Activated CD4-positive, alpha-beta memory T cell treated with anti-CD3 and anti-CD28 coated beads, Interleukin-2, amount 10 ng/mL, durations not matched to agents 7 days and 5 days (primary cell): ENCODE measurements at places on chromosomes 2 and 18. TPM values are rescaled to one million over a fixed set of nuclear protein-coding genes. Genes with fewer than 3 reads are reported as not detected.
A peak's percentile ranks its signal among the peaks of the same experiment; 100 is the strongest.

- DNase-seq = no peak
- no peak overlapping the region for H3K27ac ChIP-seq
- peaks cover 52% of the 10 kb centered on the region for H3K4me1 ChIP-seq
- H3K27me3 ChIP-seq = no peaks in the 10 kb centered on the region
- H3K4me3 ChIP-seq = no peak overlapping the region
- H3K36me3 ChIP-seq = peaks cover 16% of the 10 kb centered on the region
Measured at GRCh38 chr2:10405448-10405847, 42.7 kb downstream of the ODC1 start.

DNA sequence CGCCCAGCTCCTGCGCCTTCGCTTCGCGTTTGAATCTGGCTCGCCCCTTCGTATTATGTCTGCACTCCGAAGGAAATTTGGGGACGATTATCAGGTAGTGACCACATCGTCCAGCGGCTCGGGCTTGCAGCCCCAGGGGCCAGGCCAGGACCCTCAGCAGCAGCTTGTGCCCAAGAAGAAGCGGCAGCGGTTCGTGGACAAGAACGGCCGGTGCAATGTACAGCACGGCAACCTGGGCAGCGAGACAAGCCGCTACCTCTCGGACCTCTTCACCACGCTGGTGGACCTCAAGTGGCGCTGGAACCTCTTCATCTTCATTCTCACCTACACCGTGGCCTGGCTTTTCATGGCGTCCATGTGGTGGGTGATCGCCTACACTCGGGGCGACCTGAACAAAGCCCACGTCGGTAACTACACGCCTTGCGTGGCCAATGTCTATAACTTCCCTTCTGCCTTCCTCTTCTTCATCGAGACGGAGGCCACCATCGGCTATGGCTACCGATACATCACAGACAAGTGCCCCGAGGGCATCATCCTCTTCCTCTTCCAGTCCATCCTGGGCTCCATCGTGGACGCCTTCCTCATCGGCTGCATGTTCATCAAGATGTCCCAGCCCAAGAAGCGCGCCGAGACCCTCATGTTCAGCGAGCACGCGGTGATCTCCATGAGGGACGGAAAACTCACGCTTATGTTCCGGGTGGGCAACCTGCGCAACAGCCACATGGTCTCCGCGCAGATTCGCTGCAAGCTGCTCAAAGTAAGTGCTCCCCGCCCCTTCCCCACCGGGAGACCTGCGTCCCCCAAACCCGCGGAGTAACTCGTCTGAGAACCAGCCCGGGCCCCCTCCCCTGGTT lies 453 bp downstream of the KCNJ3 start:
- no peak for DNase-seq
- no peaks in the 10 kb centered on the region for H3K4me1 ChIP-seq
- H3K36me3 ChIP-seq = no peaks in the 10 kb centered on the region
- no peak overlapping the region for H3K4me3 ChIP-seq
- peaks cover 18% of the 10 kb centered on the region for H3K27me3 ChIP-seq

- no peaks in the 10 kb centered on the region for H3K4me1 ChIP-seq
- DNase-seq = no peak
- H3K36me3 ChIP-seq = no peaks in the 10 kb centered on the region
- no peaks in the 10 kb centered on the region for H3K27me3 ChIP-seq
Measured at GRCh38 chr2:15732341-15733077, 140.8 kb downstream of the DDX1 start.

- H3K4me1 ChIP-seq = no peaks in the 10 kb centered on the region
- no peak overlapping the region for H3K4me3 ChIP-seq
- H3K36me3 ChIP-seq = no peaks in the 10 kb centered on the region
- peaks cover 21% of the 10 kb centered on the region for H3K27me3 ChIP-seq
Measured at GRCh38 chr18:45165176-45165713, 450.0 kb upstream of the SLC14A2 start.

GRCh38 chr2:47079515-47080412 lies 75.3 kb downstream of the STPG4 start:
- no peaks in the 10 kb centered on the region for H3K27me3 ChIP-seq
- no peak overlapping the region for H3K4me3 ChIP-seq
- peaks cover 3% of the 10 kb centered on the region for H3K36me3 ChIP-seq
- no peak for DNase-seq
- no peak overlapping the region for H3K27ac ChIP-seq
- no peaks in the 10 kb centered on the region for H3K4me1 ChIP-seq

RPRD1A gene
- 27.6 TPM for total RNA-seq

GRCh38 chr2:199910338-199911051 lies 598 bp upstream of the C2orf69 start:
- peaks cover 19% of the 10 kb centered on the region for H3K36me3 ChIP-seq
- peaks cover 4% of the 10 kb centered on the region for H3K27me3 ChIP-seq
- peaks cover 31% of the 10 kb centered on the region for H3K4me1 ChIP-seq
- no peak for DNase-seq
- peak overlapping the region; percentile 90 for H3K27ac ChIP-seq
- H3K4me3 ChIP-seq = peak overlapping the region; percentile 96

GRCh38 chr18:76169733-76170132 lies 325.3 kb downstream of the ZNF516 start:
- H3K27ac ChIP-seq = no peak overlapping the region
- no peak for DNase-seq
- no peaks in the 10 kb centered on the region for H3K27me3 ChIP-seq
- no peak overlapping the region for H3K4me3 ChIP-seq

DNA sequence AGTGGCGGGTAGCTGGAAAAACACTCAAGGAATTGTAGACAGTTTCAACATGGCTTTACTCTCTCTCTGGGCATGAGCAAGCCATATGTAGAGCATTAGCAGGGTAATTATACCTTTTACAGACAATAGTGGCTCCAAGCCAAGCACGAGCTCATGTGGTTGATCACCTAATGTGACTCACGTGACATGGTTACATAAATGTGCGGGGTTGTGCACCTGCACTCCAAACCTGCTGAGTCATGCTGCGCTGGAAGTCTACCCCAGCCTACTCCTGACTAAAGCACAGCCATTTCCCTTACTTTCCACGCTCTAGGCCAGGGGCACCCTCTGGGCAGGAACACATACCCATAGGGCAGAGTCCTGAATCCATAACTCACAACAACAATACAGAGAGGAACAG lies 232.8 kb downstream of the MBD5 start:
- H3K27ac ChIP-seq = no peak overlapping the region
- peaks cover 2% of the 10 kb centered on the region for H3K4me1 ChIP-seq

DNA sequence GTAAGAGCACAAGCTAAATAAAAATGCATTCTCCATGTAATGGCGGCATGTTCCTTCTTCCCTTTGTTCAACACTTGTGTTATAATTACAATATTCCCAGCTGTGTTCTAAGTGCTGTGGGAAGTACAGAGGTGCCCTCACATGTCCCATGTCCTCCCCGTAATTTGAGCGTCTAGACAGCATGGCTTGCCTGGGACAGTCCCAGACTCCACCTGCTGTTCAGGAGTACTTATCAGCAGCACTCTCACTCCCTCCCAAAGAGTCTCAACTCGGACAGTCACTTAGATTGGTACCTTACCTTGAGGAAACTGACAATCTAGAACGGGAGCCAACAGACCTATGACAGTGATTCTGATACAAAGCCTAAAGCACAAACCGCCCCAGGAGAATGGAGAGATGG lies 370.5 kb downstream of the EIPR1 start:
- no peak overlapping the region for H3K4me3 ChIP-seq
- no peaks in the 10 kb centered on the region for H3K4me1 ChIP-seq
- H3K27me3 ChIP-seq = no peaks in the 10 kb centered on the region
- H3K36me3 ChIP-seq = no peaks in the 10 kb centered on the region

DNA sequence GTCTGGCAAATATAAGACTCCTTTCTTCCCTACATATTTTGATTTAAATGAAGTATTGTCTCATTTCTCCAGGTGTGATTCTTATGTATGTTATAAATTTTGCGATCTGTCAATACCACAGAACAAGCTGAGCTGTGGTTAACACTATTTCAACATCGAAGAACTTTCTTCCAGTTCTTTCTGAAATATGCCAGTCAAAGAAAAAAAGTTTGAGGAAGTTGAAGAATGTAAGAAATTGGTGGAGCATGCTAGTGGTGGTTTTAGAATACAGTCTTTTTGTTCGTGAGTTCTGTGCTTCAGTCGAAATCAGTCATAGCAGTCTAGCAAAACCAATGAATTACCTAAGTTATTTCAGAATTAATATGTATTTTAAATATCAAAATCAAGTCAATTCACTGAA lies 8.6 kb upstream of the COBLL1 start:
- no peaks in the 10 kb centered on the region for H3K36me3 ChIP-seq
- H3K27ac ChIP-seq = no peak overlapping the region
- no peaks in the 10 kb centered on the region for H3K4me1 ChIP-seq
- H3K4me3 ChIP-seq = no peak overlapping the region

DNA sequence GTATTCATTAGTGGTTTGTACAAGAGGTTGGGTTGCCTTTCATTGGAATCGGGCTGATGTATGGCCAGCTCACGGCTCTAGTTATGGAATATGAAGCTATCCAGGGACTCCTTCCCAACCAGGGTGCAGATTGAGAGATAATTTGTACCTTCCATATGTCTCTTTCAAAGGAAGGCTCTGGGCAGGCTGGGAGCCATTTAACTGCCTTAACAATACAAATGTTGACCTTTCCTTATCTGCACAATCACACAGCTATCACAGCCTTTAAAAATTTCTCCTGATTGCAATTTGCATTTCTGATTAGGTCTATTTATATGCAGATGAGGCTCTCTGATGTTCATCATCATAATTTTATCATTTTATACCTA lies 58.7 kb downstream of the MYO3B start:
- no peaks in the 10 kb centered on the region for H3K36me3 ChIP-seq
- no peak overlapping the region for H3K27ac ChIP-seq
- no peaks in the 10 kb centered on the region for H3K4me1 ChIP-seq
- H3K4me3 ChIP-seq = no peak overlapping the region

MEP1B gene
- total RNA-seq = not detected

ZC3H6 gene
- total RNA-seq = 13.5 TPM

DOCK10 gene
- 223 TPM for total RNA-seq

DNA sequence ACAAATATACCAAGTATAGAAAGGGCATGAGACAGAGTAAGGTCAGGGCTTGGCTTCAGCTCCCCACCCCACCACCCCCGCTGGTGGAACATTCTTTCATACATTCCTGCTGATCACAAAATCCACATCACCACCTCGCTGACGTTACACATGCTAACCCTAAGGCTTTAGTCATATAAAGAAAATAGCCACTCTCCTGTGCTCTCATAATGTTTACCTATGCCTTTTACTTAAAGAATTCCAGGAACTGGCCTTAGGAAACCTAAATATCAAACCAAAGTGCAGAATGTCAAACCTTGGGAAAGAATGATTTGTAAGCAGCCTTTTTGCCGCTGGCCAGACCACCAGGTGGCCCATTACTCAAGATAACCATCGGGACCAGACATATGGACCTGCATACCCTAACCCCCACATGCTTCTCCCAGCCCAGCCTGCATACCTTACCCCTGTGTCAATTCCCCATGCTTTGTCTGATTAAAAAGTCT lies 136.3 kb upstream of the SLC39A10 start:
- no peak overlapping the region for H3K27ac ChIP-seq
- H3K36me3 ChIP-seq = peaks cover 50% of the 10 kb centered on the region
- no peaks in the 10 kb centered on the region for H3K27me3 ChIP-seq
- no peak overlapping the region for H3K4me3 ChIP-seq
- DNase-seq = no peak
